T-helper 2 cell (primary cell): ENCODE measurements at places on chromosomes 13 and 19.
A peak's percentile ranks its signal among the peaks of the same experiment; 100 is the strongest.

DNA sequence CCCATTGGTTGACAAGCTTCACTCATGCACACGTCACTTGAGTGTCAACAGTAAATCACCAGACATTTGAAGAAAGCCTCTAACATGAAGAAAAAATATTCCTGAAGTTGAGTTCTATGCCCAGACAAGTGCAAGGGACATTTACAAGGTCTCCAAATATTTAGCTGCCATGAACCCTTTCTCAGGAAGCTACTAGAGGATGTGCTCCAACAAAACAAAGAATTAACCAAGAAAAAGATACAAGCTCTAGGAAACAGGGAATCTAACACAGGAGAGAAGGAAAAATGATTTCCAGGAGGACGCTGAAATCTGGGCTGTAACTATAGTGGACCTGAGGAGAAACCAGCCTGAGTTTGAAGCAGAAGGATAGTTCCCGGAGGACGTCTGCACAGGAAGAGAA is 45.7 kb upstream of the KATNAL1 start:
- DNase-seq: no peak

DNA sequence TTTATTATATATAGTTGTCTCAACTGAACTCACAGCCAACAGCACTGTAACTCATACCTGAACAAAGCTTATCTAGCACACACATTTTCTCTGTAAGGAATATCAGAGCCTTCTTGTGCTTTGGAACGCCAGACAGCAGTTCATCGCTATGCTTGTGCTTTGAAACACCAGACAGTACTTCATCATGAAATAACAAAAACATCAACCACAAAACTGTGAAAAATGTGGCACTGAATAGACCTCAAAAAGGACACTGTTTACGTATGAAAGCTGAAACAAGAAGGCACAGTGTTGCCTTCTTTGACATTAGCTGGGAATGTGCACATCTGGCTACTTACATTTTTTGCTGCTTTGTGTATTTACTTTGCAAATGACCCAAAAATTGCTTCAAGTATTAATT is 160.2 kb downstream of the PDS5B start:
- no peak for DNase-seq

- no peak for DNase-seq
Measured at GRCh38 chr13:106212386-106213010, 323.0 kb downstream of the EFNB2 start.

GRCh38 chr19:2767688-2768087 is 15.4 kb downstream of the SGTA start:
- DNase-seq: no peak

DNA sequence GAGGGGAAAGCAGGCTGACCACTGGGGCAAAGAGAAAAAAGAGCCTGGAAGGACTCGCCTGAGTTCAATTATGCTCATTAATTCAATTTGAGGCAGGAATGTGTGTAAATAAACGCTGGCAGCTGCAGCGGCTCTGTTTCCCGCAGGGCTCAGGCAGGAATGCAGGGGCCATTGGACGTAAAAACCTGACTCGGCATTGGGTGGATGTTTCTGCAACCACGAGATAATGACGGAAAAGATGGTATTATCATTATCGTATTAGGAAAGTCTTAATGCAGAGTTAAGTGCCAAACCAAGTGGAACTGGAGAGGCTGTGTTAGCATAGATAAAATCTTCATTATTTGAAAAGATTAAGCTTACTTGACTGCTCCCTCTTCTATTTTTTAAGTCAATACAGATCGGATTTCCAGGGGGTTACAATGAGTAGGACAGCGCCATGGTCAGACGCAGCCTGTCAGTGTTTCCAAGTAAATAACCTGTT is 169.8 kb downstream of the SHISA2 start:
- DNase-seq: no peak

DNA sequence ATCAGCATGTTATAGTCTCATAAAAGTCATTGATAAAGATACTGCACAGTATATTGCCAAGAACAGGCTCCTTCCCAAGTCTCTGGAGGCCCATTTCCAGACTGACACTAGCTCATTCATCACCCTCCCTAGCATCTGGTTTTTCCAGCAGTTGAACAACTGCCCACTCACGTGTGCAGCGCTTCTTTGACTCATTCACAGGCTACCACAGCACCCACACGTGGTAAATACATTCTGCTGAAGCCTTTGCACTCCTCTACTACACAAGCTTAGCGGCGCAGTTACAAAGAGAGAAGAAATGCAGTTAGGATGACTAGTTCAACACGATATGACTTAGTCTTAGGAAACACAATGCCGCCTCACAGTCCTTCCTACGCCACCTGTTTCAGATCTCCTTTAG is 87.7 kb downstream of the DOCK9 start:
- peak; percentile 39 for DNase-seq

- DNase-seq: no peak
Measured at GRCh38 chr19:40410030-40410389, 3.2 kb downstream of the PRX start.

DNA sequence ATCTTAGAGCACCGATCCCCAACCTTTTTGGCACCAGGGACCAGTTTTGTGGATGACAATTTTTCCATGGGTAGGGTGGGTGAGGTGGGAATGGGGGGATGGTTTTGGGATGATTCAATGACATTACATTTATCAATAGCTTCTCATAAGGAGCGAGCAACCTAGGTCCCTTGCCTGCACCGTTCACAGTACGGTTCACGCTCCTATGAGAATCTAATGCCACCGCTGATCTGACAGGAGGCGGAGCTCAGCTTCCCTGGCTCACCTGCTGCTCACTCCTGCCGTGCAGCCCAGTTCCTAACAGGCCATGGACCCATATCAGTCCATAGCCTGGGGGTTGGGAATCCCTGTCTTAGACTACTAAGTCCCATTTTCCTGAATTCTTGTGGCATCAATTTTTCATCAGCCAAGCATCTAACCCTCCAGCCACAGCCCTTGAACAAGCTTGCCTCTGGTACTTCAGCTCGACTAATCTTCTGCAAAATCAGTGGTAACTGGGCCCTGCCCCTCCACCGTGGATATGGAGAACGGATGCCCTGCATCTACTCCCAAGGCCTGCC is 37.0 kb upstream of the MAP3K10 start:
- DNase-seq: no peak

GRCh38 chr19:1001538-1002166 is 1.4 kb downstream of the GRIN3B start:
- DNase-seq: peak; percentile 61

- no peak for DNase-seq
Measured at GRCh38 chr13:114002771-114003321, 29.0 kb upstream of the C13orf46 start.

DNA sequence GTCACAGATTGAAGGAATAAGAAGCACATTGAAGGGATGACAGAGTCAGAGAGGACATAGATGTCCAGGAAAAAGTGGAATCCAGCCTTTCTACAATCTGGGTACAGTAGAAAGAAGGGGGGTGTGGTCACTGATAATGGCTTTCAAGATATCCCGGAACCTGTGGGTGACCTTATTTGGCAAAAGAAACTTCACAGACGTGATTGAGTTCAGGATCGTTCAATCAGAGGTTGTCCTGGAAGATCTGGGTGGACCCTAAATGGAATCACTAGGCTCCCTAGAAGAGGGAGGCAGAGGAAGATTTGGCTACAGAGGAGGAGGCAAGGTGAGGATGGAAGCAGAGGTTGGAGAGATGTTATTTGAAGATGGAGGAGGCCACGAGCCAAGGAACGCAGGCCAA is 13.0 kb upstream of the SYCN start:
- DNase-seq: no peak

DNA sequence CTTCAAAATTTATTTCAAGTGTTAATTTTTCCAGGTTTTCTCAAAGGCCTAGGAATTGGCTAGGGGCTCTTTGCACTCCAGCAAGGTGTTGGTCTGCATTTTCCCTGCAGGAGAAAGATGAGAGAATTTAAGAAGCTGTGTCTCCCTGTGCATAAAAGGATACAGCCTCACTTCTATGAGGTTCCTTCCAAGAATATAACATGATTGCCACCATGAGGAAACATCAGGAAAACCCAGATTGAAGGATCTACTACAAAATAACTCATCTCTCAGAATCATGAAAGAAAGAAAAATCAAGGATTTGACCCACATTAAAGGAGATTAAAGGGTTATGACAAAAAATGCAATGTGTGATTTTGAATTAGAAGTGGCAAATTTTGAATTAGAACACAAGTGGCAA is 69.9 kb downstream of the RUBCNL start:
- DNase-seq: no peak

- no peak for DNase-seq
Measured at GRCh38 chr13:110347535-110348308, 40.6 kb downstream of the COL4A2 start.

DNA sequence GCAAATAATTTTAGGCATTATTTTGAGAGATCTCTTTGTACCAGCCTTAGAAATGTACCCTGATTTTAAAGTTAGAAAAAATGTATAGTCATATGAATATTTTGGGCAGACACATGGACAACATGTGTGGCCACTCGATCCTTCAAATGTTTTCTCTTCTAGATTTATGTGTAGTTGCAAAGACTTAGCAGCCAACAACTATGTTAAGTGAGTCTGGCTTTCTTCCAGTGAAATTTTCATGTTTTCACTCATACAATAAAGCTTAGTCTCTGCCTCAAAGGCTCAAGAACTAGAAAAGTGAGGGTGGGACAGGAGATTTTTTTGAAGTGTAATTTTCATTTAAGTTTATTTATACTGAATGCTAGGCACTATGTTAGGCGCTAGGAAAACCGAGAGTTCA is 207.7 kb upstream of the DACH1 start:
- no peak for DNase-seq

- no peak for DNase-seq
Measured at GRCh38 chr19:55189403-55189835, 9.3 kb upstream of the SYT5 start.

DNA sequence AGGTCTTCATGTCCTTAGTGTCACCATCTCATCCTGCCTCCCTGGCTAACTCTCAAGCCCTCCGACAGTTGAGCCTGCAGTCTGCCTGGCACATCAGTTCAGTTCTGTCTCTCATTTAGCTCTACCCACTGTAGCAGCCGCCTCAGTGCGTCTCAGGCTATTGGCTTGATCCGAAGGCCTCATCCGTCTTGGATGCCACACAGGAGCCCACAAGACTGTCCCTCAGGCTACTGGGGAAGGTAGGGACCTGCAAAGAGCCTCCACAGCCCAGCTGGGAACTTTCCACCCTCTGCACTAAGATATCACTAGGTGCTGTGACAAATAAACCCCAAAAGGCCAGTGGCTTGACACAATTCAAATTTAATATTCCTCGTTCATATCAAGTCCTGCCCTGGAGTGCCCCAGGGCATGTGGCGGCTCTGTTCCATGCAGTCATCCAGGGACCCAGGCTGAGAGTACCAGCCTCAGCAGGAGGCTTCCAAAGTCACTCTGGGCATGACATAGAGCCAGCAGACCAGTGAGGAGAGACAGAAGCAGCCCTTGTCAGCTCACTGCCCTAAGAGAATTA is 5.7 kb downstream of the VSTM2B start:
- DNase-seq: no peak

DNA sequence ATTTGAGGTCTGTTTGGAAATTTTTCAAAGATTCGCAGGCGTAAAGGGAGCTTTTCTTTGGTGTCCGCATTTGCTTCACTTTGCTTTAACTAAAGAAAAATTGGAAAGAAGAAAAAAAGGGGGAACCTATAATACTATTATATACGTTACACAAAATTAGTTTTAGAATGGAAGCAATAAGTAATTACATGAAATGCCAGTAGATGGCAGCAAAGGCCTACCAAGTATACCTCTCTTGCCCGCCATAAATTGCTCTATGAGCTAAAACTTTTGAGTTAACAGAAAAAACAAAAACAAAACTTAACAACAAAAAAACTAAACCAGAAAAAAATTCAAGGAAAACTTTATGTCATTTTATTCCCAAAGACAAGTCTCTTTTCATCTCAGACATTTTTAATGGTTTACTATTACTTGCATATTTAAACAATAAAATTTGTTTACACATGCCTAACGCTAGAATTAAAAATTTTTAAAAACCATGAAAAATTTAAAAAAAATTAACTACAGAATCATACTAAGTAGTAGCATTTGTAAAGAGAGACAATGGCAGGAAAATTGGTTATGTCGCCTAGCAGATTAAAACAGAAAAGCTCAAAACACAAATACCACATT is 271.4 kb downstream of the NALCN start:
- DNase-seq: no peak

DNA sequence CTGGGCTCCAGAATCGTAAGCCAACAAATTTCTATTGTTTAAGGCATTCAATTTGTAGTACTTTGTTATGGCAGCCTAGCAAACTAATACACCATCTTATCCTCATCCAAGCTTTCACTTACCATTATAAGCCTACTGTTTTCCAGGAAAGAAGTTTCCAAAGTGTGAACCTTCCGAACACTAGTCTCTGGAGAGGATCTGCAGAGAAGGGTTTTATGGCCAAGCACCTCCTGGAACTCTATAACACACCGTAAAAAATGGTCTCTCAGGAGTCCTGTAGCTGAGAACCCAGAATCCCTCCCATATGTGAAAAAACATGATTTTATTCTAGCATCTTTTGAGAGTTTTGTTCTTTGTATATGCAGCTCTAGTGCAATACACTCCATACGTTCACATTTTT is 142.1 kb downstream of the POSTN start:
- no peak for DNase-seq

DNA sequence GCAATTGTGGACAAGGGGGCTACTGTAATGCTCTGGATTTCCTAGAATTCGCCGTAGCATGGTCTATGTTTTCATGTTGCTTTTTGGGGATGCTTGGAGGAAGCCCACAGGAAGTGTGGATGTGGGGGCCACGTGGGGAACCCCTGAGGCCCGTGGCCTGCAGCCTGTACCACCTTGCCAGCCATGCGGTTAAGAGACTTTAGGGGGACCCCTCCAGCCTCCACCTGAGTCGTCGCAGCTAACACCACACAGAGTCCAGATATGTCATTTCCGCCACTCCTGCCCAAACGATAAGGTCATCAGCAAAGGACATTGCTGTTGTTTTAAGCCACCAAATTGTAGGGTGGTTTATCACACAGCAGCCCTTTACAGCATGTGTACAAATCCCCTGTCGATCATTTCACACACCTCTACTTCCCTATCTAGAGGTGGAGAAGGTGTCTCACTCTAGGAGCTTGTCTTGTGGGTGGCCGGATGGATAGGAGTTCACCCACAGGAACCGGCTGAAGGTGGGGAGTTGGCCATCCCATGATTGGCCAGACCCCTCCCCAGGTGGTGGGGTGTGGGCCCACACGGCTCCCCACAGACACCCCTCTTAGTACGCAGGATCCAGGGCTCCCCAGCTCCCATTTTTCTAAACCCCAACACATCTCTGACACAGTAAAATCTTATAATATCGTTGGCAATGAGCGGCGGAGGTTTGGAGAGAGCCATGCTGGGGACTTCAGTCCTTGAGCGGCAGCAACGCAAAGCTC is 226.7 kb downstream of the TEX29 start:
- no peak for DNase-seq

- no peak for DNase-seq
Measured at GRCh38 chr13:59494151-59494550, 669.6 kb downstream of the DIAPH3 start.

DNA sequence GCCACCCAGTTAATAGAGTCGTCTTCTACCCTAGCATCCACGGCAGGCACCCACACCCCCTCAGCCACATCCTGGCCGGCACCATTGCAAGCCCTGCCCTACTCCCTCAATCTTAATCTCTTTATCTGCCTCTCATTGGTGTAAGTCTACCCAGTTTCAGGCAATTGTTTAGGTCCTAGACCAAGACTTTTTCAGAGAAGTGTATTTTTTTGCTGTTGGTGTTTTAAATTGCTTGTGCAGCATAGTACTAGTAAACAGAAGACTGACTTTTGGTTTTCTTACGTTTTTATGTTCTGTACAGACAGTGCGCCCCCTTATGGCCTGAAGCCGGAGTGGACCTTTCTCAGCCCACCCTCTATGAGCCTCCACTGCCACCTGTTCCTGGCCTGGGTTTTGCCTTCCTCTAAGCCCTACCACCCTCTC is 2.3 kb upstream of the LCP1 start:
- peak; percentile 60 for DNase-seq
